Breast epithelium (tissue), 4 donors: ENCODE measurements at places on chromosomes 2 and 18. TPM values are rescaled to one million over a fixed set of nuclear protein-coding genes. Genes with fewer than 3 reads are reported as not detected.

- DNase-seq: no peak
These were observed 19.2 kb downstream of the PTGR3 start for GRCh38 chr18:75189696-75190095.

DNA sequence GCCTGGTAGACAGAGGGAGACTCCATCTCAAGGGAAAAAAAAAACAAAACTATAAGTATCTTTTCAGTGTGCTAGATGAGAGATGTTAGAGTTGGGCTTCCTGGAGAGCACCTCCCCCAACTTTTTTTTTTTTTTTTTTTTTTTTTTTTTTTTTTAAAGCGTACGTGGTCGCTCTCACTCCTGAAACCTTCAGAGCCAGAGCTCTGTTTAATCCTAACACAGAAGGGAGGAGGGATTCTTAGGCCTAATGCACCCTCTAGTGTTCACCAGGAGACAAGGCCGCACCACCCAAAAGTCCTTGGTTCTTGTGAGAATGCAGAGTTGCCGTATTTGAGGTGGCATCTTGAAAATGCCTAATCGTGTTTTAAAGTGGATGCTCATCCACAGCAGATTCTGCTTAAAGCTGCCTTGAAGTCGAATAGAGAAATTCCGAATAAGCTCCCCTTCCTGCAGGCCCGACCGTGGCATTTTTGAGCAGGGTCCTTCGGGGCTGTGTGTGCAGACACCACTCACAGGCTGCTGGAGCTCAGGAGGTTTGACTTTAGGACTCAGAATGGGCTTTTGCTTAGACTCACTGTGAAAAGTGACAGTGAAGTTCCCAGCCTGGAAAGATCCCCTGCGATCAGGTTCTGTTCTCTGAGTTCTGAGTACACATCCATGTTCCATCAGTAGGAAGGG lies 252.6 kb downstream of the AGAP1 start:
- peak; percentile 64 for DNase-seq

DNA sequence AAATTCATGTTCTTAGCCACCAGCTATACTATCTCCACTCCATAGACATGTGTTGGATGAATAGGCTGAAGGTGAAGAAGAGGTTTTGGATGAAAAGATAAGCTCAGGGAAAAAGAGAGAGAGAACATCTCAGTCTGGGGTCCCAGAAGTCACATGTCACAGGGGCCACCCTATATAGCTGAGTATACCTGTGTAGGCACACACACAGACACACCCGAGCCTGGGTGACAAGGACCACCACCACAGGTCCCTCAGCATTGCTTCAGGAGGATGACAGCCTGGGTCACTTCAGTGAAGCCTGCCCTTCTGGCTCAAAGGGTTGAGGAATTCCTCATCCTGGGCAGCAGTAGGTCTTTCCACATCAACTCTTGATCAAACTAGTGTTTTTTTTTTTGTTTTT lies 56.2 kb downstream of the POLR1A start:
- peak; percentile 24 for DNase-seq

C2orf15 gene
- 2.6 TPM for total RNA-seq

GRCh38 chr2:10028988-10029874 lies 14.1 kb upstream of the KLF11 start:
- no peak for DNase-seq

SCG2 gene
- 0.32 TPM for total RNA-seq

CHST10 gene
- total RNA-seq: 4.5 TPM

MBP gene
- 27.2 TPM for total RNA-seq

ALLC gene
- total RNA-seq: 0.16 TPM

DNA sequence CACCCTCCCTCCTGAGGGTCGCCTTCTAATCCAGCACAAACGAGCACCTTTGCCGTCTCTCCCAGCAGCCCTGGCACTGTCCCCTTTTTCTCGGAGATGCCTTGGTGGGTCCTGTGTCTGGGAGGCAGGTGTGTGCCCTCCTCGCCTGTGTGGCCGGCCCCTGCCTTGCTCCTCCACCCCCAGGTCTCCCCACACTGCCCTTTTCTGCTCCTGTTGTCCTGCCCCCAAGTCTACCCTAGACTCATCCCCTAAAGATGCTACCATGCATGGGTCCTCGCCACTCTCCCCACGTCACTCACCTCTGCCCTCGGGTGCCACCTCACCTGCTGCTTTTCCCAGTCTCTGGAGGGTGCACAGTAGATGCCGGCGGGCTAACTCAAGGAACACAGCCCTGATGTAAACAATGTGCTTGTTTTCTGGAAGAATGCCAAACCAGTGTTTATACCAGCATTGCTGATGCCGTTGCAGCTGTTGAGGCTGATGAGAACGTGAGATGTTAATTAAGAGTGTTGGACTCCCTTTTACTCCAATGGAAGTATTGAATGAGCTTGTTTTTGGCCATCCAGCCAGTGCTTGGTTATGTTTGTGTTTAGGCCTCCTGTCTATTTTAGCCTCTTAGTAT lies 223.1 kb downstream of the AGAP1 start:
- no peak for DNase-seq

GRCh38 chr18:36711813-36712444 lies 116.9 kb downstream of the TPGS2 start:
- DNase-seq: no peak

DNA sequence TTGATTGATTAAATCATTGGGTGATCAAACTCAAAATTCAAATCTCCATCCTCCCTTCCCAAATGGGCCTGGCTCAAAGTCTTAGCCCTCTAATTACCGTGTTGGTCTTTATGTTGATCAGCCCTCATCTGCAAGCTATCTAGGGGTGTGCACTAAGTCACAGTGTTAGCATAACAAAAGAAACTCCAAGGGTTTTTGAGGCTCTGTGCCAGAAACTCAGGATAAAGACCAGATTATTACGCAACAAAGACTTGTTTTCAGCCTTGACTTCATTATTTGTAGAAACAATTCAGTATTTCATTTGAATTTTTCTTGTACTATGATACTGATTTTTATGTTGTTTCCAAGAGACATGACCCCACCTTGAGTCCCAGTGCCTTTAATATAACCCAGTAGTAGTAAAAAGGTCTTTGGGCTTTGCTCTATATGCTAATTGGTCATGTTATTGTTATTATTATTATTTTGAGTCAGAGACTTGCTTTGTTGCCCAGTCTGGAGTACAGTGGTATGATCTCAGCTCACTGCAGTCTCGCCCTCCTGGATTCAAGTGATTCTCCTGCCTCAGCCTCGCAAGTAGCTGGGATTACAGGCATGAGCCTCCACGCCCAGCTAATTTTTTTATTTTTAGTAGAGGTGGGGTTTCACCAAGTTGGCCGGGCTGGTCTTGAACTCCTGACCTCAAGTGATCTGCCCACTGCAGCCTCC lies 13.9 kb downstream of the PSMD14 start:
- no peak for DNase-seq

DNA sequence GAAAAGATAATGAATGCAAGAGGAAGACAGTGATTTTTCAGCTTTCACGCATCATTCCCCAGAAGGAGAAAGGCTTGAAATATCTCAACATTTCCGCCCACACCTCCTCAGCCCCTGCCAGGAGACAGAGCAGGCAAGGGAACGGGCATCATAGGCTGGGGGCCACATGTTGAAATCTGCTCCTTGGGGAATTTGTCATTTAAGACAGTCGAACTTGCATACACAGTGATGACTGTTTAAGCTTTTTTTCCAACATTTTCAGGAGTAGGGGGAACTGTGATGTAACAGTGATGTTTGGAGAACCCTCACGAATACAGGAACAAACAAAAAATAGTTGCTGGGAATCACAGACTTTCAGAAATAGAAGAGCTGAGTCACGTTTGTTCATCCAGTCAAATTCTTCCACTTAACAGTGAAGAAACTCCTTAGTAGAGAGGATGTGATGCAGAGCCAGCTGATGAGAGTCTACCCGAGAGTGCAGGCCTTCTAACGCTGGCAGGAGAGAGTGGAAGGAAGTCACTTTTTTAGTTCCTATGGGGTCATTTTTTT lies 266.8 kb downstream of the ALPK2 start:
- no peak for DNase-seq

DNA sequence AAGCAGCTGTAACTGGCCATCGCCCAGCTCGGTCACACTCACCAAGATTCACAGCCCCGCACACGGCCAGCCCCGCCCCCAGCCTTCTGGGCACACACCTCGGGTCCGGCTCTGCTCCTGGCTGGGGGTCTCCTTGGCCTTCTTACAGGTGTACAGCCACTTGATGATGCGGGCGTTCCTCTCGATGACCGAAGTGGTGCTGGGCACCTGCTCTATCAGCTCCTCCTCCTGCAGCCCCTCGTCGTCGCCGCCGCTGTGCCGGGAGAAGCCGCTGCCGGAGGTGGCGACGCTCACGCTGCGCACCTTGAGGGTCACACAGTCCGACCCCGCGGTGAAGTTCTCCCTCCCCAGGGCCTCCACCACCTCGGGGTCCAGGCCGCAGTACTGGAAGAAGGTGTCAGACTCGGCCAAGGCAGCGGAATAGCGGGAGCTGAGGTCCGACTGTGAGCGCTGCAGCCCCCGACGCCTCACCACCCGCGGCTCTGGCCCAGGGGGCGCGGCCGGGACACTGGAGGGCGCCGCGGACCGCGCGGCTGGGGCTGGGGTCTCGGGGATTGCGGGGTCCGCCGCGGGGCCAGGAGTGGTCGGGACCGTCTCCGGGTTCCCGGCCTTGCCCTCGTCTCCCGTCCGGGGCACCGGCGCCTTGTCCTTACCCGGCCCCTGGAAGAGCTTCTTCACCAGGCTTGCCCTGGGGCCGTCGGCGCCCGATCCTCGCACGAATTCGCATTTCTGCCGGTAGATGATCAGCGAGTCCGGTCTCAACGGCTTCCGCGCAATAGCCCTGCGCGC lies 769 bp downstream of the FAM110C start:
- no peak for DNase-seq

SULT1C4 gene
- 5.9 TPM for total RNA-seq
